ENCODE measurements at places on chromosomes 1 and 21.
A peak's percentile ranks its signal among the peaks of the same experiment; 100 is the strongest.

- no peak for DNase-seq
Observed at GRCh38 chr1:218558271-218558810, 213.2 kb downstream of the TGFB2 start.

DNA sequence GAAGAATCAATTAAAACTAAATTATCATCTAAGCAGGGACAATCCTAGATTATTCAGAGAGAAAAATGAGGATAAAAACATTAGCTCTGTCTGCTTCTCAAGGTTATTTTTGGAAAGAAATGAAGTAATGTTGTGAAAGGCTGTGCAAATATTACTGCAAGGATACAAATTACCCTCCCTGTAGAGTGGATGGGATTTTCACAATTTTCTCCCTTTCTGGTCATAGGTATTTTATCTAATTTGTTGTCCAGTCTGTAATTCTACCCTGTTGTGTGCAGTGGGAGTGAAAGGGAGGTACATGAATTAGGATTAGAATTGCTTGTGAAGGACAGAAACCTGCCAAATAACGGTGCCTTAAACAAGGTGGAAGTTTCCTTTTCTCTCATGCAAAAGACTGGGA, 54.7 kb downstream of the MAP3K7CL start:
- DNase-seq = no peak

DNA sequence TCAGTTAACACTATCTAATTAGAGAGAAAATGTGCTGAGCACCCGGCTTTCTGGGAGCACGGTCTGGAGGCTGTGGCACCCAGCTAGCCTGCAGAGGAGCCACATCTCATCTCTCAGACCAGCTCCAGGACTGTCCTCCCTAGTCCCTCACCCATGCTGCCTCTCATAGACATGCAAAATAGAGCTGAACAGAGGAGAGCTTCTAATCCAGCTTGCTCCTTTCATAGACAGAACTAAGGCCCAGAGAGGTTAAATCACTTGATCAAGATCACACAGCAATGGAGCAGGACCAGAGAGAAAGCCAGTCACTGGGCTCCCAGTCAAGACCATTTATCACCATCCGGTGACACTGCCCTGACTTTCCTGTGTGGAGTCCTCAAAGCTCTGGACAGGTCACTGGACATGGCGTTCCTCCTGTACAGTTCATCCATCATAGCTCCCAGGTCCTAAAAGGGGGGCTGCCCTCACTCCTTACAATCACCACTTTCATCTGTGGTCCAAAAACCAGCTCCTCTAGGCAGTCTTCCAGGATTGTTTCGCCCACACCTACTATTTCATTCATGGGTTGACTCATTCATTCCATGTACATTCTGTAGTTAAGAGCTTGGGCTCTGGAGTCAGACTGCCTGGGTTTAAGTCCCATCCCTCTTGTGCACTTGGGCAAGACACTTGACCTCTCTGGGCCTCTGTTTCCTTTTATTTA, 8.8 kb upstream of the CAMK2N1 start:
- no peak for DNase-seq

DNA sequence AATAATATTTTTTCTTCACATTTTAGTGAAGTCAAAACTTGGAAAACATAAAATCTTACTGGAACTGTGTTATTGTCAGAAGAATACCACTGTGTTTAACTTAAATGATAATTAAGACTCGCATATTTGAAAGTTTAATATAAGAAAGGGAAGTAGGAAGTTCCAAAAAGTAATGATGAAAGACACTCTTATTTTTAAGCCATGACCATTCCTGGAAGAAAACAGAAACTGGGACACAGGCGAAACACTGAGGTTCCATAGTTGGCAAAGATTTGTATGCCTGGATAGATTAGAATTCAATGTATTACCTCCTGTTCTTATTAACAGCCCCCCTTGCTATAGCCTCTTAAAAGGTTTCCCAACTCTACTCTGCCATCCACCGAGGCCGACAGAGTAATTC, 271.2 kb downstream of the DPYD start:
- no peak for DNase-seq

DNA sequence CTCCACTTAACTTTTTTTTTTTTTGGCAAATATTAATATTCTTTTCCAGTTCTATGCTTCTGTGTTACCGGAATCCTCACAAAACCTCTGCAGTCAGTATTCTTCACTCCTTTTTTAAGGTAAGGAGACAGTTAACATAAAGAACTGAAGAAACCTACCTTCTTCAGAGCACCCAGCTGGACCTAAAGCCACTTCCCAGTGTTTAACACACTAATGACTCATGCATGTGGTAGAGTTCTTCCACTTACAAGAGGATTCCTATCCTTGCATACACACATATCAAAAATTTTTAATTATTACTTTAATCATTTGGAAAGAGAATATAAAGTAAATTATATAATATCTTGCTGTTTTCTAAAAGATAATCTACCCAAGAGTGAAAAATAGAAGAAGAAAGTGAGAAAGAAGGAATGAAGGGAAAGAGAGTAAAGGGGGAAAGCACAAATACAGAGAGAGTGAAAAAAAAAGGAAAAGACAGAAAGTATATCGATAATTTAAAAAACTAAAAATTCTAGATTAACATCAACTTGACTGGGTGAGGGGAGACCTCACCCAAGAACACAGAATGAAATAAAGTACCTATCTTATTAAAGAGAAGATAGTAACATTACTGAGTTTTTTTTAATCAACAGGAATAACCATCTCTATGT, 54.9 kb downstream of the ENAH start:
- no peak for DNase-seq

DNA sequence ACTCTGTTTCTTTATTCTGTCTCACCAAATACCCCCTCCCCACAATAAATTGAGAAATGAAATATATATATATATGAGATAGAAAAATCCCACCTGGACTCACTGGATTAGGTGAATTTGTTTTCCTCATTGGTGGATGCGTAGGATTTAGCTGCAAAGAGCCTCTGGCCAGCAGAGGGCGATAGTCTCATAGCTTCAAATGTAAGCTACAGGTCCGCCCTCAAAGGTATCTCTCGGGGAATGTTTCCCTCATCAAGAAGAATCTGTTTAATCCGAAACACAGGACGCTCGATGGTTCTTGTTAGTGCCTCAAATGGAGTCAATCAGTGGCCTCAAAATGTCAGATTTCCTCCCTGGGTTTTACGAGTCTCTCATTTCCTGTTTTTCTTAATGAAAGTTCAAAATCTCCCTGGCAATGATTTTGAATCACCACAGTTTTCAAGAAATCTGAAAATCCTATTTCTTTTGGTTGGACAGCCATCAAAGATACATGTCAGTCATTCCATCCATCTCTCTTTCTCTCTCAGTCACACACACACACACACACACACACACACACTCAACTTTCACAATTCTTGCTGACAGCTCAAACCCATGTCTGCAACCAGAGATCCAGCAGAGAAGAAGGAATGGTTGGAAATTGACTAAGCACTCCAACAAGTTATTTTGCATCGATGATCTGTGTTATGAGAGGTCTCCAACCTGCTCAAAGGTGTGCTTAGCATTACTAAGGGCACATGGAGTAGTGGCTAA, 13.9 kb upstream of the CAMK1G start:
- peak; percentile 73 for DNase-seq

DNA sequence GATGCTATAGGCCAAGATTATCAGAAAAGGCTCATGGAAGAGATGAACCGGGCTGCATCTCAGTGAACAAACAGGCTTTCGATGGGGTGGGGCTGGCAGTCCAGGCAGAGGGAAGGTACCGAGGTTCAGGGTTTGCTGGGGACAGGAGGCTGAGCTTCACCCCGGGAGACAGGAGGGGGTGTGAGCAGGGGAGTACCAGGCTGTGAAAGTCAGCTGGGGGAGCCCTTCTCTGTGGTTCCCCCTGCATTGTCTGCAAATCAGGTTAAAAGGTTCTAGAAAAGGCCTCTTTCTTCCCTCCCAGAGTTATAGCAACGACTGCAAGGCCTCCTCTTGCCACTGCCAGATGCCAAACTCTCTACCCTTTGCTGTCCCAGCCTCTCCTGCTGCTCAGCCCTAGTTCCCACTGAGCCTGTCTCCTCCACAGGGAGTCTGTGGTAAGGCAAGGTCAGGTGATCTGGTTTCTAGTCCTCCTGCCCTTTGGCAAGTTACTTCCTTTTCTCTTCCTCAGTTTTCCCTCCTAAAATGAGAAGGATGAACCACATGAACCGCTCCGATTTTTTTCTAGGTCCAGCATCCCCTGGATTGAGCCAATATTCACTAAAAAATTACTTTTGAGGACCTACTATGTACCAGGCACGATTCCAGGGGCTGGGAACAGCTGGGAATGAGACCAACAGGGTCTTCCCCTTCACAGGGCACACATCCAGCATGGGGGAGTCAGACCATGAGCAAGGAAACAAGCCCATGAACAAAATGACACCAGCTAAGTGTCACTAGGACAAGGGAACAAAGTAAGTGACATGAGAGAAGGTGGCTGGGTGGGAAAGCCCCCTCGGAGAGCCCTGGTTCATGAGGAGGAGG, 7.2 kb downstream of the LAD1 start:
- DNase-seq = no peak

DNA sequence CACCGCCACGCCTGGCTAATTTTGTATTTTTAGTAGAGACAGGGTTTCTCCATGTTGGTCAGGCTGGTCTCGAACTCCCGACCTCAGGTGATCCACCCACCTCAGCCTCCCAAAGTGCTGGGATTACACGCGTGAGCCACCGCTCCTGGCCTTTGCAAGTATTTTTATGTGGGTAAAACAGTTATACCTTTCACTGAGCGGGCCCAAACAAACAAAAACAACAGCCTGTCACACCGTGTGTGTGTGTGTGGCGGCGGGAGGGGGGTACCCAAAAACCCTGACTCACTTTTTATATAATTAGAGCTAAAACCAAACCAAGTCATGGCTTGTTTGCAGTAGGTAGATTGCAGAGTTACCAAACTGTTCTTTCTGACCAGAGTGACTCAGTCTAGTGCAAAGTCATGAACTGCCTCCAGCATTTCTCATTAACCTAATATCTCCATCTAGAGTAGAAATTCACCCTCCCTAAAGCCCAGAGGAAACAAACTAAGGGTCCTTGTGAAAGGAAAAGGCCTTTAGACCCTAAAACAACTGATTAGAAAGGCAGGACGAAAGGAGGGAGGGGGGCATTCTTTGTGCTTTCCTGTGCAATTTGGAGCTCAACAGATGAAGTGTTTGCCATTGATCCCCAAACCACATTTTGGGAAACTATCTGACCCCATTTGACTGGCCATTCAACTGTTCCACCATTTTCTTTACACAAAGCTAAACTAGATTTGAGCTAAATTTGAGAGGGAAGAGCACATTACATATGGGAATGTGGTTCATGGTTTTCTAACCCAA, 181.0 kb downstream of the DHRS3 start:
- DNase-seq = no peak

- no peak for DNase-seq
Observed at GRCh38 chr1:16920951-16921350, 780 bp upstream of the CROCC start.

Measured in CD4-positive, alpha-beta T cell treated with Interleukin-1 beta for 1 hour (primary cell).